ENCODE measurements at places on chromosomes 4 and X. TPM values are rescaled to one million over a fixed set of nuclear protein-coding genes. Genes with fewer than 3 reads are reported as not detected.

The MAGEA12 gene
- total RNA-seq = not detected

The GABRQ gene
- not detected for total RNA-seq

The GPAT3 gene
- total RNA-seq = 7.8 TPM

The FAM47A gene
- total RNA-seq = not detected

The PJA1 gene
- 8.1 TPM for total RNA-seq

The NXF2 gene
- total RNA-seq = not detected

The SPANXN4 gene
- total RNA-seq = not detected

The IGSF1 gene
- total RNA-seq = 0.14 TPM

The VGLL1 gene
- not detected for total RNA-seq

The USP26 gene
- 13.5 TPM for total RNA-seq

The FAM133A gene
- total RNA-seq = not detected

The RAB39B gene
- total RNA-seq = 0.68 TPM

The NSG1 gene
- total RNA-seq = 37.9 TPM

The MTMR1 gene
- total RNA-seq = 10.9 TPM

The SHISA3 gene
- 6.1 TPM for total RNA-seq

All from G401 (cell line).